ENCODE measurements at places on chromosomes 5 and 9. TPM values are rescaled to one million over a fixed set of nuclear protein-coding genes. Genes with fewer than 3 reads are reported as not detected.

- peaks cover 25% of the 10 kb centered on the region for H3K4me1 ChIP-seq
- peak; percentile 70 for DNase-seq
- H3K36me3 ChIP-seq: no peaks in the 10 kb centered on the region
- 0 out of 2 replicates have a peak overlapping the region, but pooled peaks have one; percentile 7 for H3K4me3 ChIP-seq
- no peak overlapping the region for H3K27ac ChIP-seq
These were observed 52.4 kb downstream of the NIPBL start for GRCh38 chr5:36928947-36929346.

DNA sequence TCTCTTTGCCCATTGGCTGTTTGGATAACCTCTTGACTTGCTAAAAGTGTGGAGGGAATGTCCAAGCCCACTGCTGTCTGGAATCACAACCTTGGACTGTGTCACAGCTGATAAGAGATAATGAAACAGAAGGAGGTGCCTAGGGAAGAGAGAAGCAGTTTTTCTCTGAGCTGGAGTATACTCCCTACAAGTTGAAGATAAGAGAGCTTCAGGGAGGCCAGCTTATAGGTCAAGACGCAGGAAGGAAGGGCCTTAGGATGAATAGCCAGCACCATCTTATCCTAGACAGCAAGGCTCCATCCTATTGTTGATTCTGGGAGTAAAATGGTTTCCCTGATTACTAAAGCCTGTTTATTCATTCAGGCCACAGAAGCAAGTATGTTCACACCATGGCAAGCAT is 244.7 kb downstream of the NPR3 start:
- H3K36me3 ChIP-seq: no peaks in the 10 kb centered on the region
- no peaks in the 10 kb centered on the region for H3K27me3 ChIP-seq
- H3K4me3 ChIP-seq: no peak overlapping the region
- no peak overlapping the region for H3K27ac ChIP-seq
- DNase-seq: no peak

GRCh38 chr9:13716601-13717321 is 437.3 kb upstream of the MPDZ start:
- peaks cover 42% of the 10 kb centered on the region for H3K4me1 ChIP-seq
- H3K36me3 ChIP-seq: no peaks in the 10 kb centered on the region
- H3K27ac ChIP-seq: no peak overlapping the region
- no peak for DNase-seq

- no peak for DNase-seq
- H3K27ac ChIP-seq: no peak overlapping the region
- no peak overlapping the region for H3K4me3 ChIP-seq
- no peaks in the 10 kb centered on the region for H3K4me1 ChIP-seq
- no peaks in the 10 kb centered on the region for H3K27me3 ChIP-seq
These were observed 117.9 kb downstream of the GADD45G start for GRCh38 chr9:89722712-89723111.

- no peaks in the 10 kb centered on the region for H3K27me3 ChIP-seq
- H3K4me3 ChIP-seq: no peak overlapping the region
- peaks cover 41% of the 10 kb centered on the region for H3K4me1 ChIP-seq
- no peak overlapping the region for H3K27ac ChIP-seq
These were observed 91.0 kb upstream of the COL5A1 start for GRCh38 chr9:134550584-134550983.

DNA sequence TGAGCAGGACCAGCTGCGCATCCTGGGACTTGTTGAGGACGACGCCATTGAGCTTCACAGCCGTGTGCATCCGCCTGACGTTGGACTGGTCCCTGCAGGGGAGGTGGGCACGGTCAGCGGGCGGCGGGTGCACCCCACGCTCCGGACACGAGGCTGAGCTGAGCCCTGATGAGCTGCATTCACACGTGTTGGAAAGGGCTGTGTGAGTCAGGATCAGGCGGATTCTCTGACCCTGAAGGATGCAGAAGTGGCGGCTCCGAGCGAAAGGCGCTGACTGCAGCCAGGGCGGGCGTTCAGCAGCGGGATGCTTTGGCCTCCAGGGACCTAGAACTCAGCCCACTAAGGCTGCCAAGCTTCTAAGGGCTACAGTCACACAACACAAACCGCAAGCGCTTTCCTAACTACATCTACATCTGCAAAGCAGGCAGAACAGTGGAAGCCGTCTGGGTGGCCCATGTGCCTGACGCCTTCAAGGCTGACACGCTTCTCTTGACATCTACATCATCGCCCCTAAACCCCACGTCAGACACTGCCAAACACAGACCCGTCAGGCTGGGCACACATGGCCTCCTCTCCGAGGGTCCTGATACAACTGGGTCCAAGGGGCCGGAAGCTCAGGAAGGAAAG is 44.9 kb downstream of the NKD2 start:
- no peak for DNase-seq
- H3K4me3 ChIP-seq: no peak overlapping the region
- no peaks in the 10 kb centered on the region for H3K4me1 ChIP-seq

- H3K36me3 ChIP-seq: no peaks in the 10 kb centered on the region
- no peaks in the 10 kb centered on the region for H3K4me1 ChIP-seq
- no peak overlapping the region for H3K27ac ChIP-seq
- H3K27me3 ChIP-seq: no peaks in the 10 kb centered on the region
- peak; percentile 14 for DNase-seq
These were observed 326.1 kb downstream of the NSG2 start for GRCh38 chr5:174371600-174372094.

GRCh38 chr5:10199692-10200091 is 50.0 kb downstream of the ATPSCKMT start:
- H3K4me1 ChIP-seq: no peaks in the 10 kb centered on the region
- H3K27me3 ChIP-seq: no peaks in the 10 kb centered on the region
- DNase-seq: peak; percentile 19
- no peak overlapping the region for H3K27ac ChIP-seq
- H3K36me3 ChIP-seq: no peaks in the 10 kb centered on the region

DNA sequence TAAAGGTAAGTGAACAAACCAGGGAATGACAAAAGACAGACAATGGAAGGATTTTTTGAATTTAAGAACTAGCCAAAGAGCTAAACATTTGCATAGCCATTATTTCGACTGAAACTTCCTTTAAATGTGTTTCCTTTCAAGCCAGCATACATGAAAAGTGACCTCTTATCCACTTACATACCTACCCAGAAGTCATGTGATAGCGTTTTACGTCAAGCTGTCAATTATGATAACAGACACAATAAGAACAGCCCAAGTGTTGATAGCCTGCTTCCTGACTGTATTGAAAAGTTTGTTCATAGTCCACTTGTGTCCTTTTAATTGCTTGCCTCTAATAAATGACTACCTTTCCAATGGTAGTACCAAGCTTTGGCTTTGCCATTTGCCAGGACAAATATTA is 206.0 kb downstream of the NFIB start:
- no peak overlapping the region for H3K4me3 ChIP-seq
- H3K27ac ChIP-seq: no peak overlapping the region
- H3K4me1 ChIP-seq: peaks cover 10% of the 10 kb centered on the region
- DNase-seq: no peak

Gene SCAMP1
- total RNA-seq: 57.7 TPM

GRCh38 chr5:65926276-65926783 is at the start of gene ERBIN:
ERBIN (plus strand) TSS chr5:65926575; CDS start chr5:65992719, 66,144 bp downstream.
- H3K27ac ChIP-seq: peak within 1 kb of the TSS; percentile 98
- peak; percentile 87 for DNase-seq
- H3K27me3 ChIP-seq: no peaks in the 10 kb centered on the region
- peaks cover 24% of the 10 kb centered on the region for H3K4me1 ChIP-seq
- peak within 1 kb of the TSS; percentile 97 for H3K4me3 ChIP-seq

- no peaks in the 10 kb centered on the region for H3K36me3 ChIP-seq
- no peak overlapping the region for H3K27ac ChIP-seq
- H3K27me3 ChIP-seq: no peaks in the 10 kb centered on the region
These were observed 319.4 kb downstream of the TLR4 start for GRCh38 chr9:118023644-118024043.

DNA sequence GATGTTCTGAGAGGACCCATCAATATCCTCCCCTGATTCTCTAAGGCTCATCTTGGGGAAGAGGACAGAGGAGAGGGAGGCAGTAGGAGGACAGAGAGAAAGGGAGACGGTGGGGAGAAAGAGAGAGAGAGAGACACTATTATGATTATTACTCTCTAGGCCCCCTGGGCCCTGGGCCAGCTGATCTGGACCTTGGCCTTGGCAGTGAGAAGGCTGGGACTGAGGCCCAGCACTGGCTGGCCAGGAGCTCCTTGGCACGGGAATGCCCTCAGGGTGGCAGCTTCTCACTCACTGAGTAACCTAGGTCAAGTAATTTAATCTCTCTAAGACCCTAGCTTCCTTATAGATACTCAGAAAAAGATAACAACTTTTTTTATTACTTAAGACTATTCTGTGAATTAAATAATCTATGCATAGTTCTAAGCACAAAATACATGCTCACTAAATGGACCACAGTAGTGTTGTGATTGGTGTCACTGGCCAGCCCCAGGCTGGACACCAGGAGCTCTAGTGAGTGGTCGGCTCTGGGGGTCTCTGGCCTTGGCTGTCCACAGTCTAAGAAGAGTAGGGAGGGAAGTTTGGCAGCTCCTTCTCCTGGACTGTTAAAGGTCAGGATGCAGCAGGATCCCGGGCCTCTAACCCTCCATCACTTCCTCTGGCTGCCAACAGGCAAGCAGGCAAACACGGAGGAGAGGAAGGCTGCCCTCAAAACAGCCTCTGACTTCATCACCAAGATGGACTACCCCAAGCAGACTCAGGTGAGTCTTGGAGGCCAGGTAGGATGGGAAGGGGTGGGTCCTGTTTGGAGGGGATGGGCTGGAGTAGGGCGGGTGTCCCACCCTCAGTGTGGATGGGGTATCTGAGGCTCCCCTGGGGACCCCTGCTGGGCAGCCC is 50.0 kb downstream of the GSN start:
- H3K4me3 ChIP-seq: no peak overlapping the region
- peaks cover 11% of the 10 kb centered on the region for H3K4me1 ChIP-seq
- H3K36me3 ChIP-seq: peaks cover 38% of the 10 kb centered on the region
- DNase-seq: peak; percentile 20

GRCh38 chr5:111278858-111279504 is 54.8 kb downstream of the CAMK4 start:
- no peaks in the 10 kb centered on the region for H3K27me3 ChIP-seq
- H3K36me3 ChIP-seq: no peaks in the 10 kb centered on the region
- H3K4me3 ChIP-seq: no peak overlapping the region
- H3K4me1 ChIP-seq: no peaks in the 10 kb centered on the region
- DNase-seq: peak; percentile 13
- H3K27ac ChIP-seq: no peak overlapping the region
